Activated CD4-positive, alpha-beta T cell treated with anti-CD3 and anti-CD28 coated beads, Interleukin-2, amount 50 U/mL, for 48 hours (primary cell): ENCODE measurements at places on chromosomes 2 and 18.

DNA sequence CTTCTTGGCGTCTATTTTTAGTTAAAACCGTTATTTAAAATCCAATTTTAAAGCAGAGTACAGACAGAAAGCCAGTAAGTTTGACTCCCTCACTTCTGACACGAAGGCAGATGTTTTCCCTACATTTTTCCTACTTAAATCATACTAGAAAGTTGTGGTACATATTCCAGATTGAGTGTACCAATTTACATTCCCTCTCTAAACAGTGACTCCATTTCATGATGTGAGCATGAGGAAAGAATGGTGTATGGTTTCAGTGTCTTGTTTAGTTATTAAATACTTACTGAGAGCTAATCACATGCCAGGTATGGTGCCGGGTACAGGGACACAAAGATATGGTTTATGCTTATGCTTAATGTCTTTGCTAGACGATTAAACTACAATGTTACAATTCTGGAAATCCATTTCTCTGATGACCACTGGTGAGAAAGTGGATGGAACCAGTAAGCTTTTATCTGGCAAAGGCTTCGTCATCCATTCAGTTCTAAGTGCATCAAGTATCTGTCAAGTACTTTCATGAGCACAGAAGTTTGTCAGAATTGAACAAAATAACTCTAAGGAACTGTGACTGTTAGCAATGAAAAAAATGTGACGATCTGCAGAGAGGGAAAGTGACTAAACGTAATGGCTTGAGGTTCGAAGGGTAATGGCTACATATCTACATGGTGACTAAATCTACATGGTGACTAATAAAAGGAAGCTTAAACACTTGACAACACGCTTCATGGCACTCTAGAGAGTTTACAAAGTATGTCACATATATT lies 25.7 kb downstream of the MAP4K3 start:
- no peak for DNase-seq

GRCh38 chr2:95719473-95720060 lies 127.8 kb downstream of the TRIM43 start:
- no peak for DNase-seq

DNA sequence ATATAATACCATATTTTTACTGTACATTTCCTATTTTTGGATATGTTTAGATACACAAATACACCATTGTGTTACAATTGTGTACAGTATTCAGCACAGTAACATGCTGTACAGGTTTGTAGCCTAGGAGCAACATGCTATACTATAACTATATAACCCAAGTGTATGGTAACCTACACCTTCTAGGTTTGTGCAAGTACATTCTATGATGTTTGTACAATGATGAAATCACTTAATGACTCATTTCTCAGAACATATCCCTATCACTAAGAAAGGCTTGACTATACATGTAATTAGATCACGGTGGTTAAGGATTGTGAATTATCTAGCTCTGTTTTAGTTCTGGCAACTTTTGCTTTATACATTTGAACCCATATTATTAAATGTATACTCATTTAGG lies 31.3 kb downstream of the NPHP1 start:
- DNase-seq, result no peak

- no peak for DNase-seq
Observed at GRCh38 chr2:32264422-32265105, at the start of gene NLRC4. Gene NLRC4, minus strand, starts transcription at chr2:32264886. Its CDS starts 8,111 bp downstream, at chr2:32256775.

- no peak for DNase-seq
Observed at GRCh38 chr2:176780348-176780747, 432.2 kb upstream of the HNRNPA3 start.

DNA sequence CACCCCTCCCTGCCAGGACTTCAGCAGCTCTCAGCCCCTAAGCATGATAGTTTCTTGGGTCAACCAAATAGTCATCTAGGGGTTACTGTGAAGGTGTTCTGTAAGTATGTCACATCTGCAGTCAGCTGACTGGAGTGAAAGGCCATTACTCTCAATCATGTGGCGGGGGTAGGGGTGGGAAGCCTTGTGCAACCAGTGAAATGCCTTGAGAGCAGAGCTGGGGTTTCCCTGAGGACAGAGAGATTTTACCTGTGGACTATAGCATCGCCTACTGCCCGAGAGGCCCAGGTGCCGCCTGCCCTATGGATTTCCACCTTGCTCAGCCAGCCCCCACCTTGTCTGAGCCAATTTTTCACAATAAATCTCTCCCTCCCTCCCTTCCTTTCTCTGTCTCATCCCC lies 20.9 kb upstream of the KLF11 start:
- DNase-seq, result no peak

DNA sequence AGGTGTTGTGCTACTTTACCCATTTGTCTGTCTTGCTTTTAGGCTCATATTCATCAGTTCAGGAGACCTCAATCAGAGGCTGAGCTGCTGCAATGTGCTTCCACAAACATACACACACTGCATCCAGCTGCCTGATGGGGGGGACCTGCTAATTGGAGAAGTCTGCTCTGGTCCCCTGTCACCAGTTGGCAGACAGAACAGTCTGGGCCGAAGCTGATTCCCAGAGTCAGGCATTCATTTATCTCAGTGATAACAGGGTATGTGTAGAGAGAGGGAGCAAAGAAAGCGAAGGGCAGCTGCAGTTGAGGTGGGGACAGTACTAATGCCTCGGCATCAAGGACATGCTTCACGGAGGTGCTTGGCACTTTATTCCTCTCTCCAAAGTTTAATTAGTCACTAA lies 584.3 kb upstream of the PIK3C3 start:
- no peak for DNase-seq

GRCh38 chr2:183034806-183035205 lies 3.5 kb downstream of the NCKAP1 start:
- DNase-seq, result no peak

DNA sequence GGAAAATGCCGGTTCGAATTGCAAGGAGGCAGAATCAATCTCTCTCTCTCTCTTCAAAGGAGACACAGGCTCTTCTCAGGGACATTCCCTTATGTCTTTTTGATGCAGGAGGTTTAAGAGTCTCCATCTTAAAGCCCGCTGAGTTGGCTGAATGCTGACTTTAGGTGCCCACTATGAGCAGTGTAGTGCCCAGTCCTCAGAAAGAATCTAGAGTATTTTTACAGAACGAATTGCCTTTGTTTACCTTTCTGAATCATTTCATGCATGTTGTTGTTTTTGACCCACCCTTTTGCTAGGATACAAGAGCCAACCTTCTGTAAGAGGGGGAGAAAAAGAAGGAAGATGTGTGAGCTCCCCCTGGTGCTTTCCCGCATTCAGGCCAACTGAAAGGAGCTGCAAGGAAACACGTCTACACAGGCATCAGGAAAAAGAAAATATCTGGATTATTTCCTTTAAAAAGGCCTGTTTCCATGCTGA lies 193.5 kb upstream of the TCF4 start:
- no peak for DNase-seq

GRCh38 chr2:187302116-187302515 lies 145.9 kb downstream of the CALCRL start:
- DNase-seq, result no peak

DNA sequence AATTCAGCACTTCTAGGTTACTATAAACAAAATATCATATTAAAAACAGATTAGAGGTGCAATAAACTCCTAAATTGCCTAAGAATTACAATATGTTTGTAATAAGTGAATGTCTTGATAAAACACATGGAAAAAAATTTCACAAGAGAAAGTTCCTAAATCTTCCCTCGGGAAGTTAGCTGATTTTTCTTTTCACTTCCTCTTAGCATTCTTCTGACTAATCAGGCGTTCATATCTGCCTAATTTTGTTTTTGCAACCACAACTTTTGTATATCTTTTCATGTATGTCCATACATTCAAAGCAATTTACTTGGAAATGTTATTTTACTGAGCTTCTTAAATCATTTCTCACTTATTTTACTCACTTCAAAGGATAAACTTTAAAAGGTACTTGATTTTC lies 88.5 kb downstream of the RTTN start:
- DNase-seq, result no peak

DNA sequence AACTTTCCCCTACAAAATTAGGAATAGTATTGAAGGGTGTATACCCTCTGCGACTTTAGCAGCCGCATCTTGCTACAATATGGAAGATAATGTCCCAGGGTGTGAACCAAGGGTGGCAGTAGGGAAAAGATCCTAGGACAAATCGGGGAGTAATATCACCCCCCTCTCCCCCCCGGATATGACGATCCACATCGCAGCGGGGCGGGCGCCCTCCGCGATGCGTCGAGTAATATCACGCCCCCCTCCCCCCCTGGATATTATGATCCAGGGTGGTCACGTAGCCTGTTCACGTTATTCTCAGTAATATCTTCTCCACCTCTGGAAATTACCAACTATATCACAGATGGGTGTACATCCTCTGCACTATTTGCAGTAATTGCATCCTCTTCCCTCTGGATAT lies 82.9 kb downstream of the DAPL1 start:
- DNase-seq, result no peak

DNA sequence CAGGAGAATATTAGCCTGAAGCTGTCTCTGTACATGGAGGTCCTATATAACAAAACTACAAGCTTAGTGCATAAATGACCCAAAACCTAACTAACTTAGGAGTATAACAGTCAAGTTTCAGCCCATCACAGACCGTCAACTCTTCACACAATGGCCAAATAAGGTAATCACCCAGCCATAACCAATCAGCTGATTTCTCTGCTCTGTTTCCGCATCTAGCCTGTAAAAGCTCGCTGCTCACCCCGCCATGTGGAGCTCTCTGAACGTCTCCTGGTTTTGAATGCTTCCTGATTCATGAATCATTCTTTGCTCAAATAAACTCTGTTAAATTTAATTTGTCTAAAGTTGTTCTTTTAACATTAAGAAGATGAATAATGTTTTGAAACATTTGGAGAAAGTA lies 593.6 kb downstream of the TMX3 start:
- DNase-seq, result no peak

DNA sequence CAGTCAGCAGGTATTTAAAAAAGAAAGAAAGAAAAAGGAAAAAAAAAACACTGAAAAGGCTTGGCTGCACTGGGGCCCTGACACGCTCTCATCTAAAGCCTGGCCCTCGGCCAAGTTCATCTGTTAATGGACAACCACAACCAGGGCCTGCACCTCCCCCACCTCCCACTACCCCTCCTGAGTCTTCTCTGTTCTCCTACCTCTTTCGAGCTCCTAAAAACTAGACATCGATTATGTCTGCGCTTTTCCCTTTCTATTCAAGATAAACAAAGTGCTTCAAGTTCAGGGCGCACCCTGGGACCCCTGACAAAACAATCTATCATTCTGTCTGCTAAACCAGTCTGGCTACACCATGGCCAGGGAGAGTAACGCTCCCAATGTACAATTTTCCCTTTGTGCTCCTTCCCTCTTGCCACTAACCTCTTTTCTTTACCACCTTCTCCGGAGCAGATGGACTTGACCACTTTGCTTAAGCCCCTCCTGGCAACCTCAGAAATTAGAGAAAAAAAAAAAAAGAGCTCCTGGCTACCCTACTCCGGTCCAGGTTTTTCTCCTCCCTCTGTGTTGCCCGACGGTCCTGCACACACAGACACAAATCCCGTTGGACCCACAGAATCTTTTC lies 22.7 kb downstream of the BCL11A start:
- no peak for DNase-seq

- no peak for DNase-seq
Observed at GRCh38 chr18:924987-925386, 20.3 kb downstream of the ADCYAP1 start.

GRCh38 chr2:122486086-122486485 lies 730.6 kb downstream of the TSN start:
- no peak for DNase-seq

- no peak for DNase-seq
Observed at GRCh38 chr2:32222966-32223365, 41.7 kb downstream of the NLRC4 start.

GRCh38 chr2:99106913-99107312 lies 34.6 kb upstream of the C2orf15 start:
- no peak for DNase-seq

DNA sequence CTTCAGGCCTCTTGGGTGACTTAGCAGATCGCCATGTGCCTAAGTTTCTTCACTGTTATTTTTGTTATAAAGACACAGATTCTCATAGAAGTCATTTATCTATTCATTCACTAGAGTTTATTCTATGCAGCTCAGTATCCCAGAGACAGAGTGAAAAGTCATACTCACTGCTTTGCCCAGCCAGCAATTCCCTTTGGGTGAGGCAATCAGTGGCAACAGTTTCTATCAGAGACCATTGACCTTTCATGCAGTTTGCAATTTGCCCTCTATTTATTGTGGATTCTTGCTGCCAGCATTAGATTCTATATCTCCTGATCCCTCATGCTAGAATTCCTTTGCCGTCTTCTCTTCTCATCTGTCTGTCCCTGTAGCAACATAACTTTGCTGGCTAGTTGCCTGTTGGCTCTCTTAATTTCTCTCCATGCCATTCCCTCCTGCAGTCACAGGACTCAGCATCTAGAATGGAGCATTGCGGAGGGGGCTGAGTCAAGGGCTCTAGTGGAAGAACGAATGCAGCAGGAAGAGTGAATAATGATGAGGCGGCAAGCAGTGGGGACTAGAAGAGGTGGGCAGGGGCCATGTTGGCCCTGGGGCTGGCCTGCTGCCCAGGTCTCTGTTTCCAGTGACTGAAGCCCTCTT lies 12.2 kb downstream of the SLC9A4 start:
- DNase-seq, result no peak

GRCh38 chr2:1256632-1257324 lies 156.5 kb upstream of the TPO start:
- DNase-seq, result no peak

DNA sequence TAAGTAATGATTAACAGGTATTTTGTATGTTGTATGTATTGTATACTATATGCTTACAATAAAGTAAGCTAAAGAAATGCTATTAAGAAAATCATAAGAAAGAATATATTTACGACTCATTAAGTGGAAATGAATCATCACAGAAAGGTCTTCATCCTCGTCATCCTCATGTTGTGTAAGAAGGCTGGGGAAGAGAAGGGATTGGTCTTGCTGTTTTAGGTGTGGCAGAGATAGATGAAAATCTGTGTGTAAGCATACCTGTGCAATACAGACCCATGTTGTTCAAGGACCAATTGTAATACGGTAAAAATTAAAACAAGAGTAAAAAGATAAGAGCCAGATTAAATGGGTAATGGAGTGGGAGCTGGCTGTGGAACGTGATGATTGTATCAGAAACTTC lies 16.6 kb downstream of the SLC35F5 start:
- no peak for DNase-seq

DNA sequence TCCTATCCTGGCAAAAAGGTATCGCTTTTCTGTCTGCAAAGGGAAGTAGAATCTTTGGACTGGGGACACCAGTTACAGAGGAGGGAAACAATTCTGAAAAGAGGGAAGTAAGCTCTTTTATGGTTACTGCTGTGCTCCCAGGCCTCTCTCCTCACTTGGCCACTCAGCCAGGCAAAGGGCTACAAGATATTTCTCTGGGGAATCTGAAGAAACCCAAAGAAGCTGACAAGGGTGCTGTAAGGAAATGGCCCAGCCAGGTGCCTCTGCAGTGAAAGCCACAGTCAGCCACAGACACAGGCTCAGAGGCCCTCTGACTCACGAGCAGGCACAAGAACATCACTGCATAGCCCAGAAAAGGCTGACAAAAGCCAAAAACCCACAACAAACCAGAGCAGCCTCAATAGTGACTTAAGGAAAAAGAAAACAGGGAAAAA lies 5.8 kb downstream of the HDLBP start:
- DNase-seq, result peak; percentile 65
